ENCODE measurements at places on chromosomes 3 and 15.

- DNase-seq: no peak
These were observed 230.1 kb downstream of the EBLN2 start for GRCh38 chr3:73291541-73291940.

- DNase-seq: no peak
These were observed 222.4 kb upstream of the LRIG1 start for GRCh38 chr3:66723231-66723630.

DNA sequence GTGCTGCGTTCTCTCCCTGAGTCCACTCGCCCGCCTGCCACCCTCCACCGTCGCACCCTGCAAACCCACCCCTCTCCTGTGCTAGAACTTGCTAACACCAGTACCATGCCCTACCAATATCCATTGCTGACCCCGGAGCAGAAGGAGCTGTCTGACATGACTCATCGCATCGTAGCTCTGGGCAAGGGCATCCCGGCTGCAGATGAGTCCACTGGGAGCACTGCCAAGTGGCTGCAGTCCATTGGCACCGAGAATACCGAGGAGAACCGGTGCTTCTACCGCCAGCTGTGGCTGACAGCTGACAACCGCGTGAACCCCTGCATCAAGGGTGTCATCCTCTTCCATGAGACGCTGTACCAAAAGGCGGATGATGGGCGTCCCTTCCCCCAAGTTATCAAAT, 4.9 kb upstream of the ALAS1 start:
- DNase-seq: no peak

- no peak for DNase-seq
These were observed 749.9 kb downstream of the TBL1XR1 start for GRCh38 chr3:176447369-176447768.

DNA sequence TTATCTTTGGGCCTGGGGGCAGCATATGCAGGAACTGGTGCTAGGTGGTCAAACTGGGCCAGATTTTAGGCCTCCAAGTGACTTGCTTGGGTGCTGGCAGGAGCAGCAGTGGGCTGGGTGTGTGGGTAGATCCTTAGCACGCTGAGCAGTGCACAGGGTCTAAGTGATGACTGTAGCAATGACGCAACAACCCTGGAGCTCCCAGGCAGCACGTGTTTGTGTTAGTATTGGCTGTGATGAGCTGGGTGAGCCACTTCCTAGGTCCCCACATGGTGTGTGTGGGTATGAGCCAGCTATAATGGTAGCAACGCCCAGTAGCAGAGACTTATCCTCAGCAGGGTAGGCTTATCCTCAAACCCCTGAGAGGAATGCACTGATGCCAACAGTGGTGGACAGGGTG, 570.6 kb upstream of the ROBO1 start:
- DNase-seq: no peak

GRCh38 chr3:194574639-194575483, 58.4 kb downstream of the TMEM44 start:
- no peak for DNase-seq

GRCh38 chr3:6108957-6109356, 752.0 kb upstream of the GRM7 start:
- no peak for DNase-seq

GRCh38 chr3:188468196-188468595, 314.2 kb downstream of the LPP start:
- no peak for DNase-seq

DNA sequence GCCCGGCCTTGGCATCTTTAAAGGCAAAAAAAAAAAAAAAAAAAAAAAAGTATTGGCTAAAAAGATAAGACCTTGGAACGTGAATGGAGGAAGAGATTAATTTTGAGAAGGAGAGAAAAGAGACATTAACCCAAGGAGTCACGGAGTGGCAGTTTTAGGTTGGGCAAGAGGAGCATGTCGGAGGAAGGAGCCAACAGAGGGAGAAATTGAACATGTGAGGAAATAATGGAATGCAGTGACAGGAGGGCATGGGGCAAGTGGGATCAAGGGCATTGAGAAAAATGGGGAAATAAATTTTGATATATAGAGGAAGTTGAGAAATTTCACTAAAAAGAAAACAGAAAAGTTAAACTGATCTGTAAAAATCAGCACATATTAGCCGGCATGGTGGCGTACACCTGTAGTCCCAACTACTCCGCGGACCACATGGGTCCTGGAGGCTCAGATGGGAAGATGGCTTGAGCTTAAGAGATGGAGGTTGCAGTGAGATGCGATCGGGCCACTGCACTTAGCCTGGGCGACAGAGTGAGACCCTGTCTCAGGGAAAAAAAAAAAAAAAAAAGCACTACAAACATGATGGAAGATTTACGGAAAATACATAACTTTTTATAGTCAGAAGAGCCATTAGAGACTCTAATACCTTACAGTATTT, 1.2 kb downstream of the HAUS2 start:
- no peak for DNase-seq

- no peak for DNase-seq
These were observed 108.0 kb downstream of the SENP2 start for GRCh38 chr3:185693985-185694653.

DNA sequence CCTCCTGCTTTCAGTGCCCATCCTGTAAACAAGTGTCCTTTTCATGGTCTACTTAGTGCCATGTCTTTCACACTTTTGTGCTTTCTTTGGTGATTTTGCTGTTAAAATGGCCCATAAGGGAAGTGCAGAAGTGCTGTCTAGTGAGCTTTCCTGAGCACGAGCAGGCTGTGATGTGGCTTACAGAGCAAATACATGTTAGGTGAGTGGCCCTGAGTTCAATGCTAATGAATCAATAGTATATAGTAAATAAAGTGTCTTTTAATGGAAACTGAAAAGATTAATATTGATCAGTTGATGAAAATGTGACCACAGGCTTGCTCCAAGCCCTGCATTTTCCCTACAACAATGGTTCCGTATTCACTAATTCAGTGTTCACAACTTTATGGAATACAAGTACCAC, 5.7 kb downstream of the SH3BP5 start:
- no peak for DNase-seq

- no peak for DNase-seq
These were observed 226.9 kb downstream of the ZNF385D start for GRCh38 chr3:21524133-21524532.

- no peak for DNase-seq
These were observed 260.5 kb upstream of the ST8SIA2 start for GRCh38 chr15:92132982-92133755.

DNA sequence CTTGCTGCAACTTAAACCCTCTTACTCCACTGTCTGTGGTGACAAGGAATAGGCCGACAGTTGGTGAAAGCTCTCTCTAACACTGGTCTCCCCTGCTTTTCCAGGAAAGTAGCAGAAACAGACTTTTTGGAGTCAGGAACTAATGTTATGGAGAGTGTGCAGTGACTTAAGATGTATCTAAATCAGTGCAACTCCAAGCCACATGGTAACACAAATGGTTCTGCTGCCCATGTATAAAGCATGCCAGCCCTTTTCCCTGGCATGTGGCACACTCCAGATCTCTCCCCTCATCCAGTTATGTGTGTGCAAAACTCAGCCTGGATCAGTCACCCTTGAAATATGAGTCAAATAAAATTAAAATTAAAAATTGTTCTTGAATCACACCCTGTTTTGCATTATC, 55.4 kb downstream of the SEMA5B start:
- no peak for DNase-seq

- no peak for DNase-seq
These were observed 15.7 kb downstream of the EMC4 start for GRCh38 chr15:34240537-34240936.

DNA sequence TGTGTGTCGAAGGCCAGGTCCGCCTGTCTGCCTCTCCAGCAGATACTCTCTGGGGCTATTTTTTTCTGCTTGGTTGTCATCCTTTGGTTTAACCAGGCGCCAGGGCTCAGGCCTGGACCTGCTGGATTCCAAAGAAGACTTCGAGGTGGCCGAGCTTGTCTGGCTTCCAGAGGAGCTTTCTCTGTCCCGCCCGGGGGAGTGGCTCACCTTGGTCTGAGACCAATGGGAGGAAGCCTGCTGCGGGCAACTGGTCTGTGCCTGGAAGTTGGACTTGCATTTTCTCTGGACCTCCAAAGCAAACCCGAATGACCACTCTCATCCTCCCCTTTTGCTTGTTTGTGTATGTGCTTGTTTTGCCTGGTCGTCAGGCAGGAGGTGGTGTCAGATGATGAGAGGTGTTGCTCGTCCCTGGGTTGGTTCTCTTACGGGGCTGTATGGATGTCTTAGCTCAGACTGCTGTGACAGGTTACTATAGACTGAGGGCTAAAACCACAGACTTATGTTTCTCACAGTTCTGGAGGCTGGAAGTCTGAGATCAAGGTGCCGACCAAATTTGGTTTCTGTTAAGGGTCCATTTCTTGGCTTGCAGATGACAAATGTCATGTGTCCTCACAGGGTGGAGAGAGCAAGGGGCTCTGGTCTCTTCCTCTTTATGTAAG, 19.3 kb downstream of the IGF1R start:
- DNase-seq: no peak

DNA sequence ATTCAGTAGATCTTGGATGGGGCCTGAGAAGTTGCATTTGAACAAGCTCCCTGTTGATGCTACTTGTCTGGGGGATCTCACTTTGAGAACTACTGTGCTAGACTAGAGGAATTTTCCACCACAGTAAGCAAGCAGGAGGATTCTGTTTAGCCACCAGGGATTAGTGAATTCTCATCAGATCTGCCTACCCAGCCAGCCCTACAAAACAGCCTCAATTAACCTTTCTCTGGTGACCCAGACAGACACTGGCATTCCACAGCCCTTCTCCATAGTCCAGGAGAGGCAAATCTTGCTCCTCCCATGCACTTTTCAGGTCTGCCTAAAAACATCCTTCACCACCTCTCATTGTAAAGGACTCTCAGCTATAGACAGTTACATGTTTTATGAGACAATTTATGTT, 16.7 kb upstream of the MYH15 start:
- no peak for DNase-seq

- DNase-seq: no peak
These were observed 1.8 kb downstream of the UBE2E1 start for GRCh38 chr3:23807424-23808015.

- no peak for DNase-seq
These were observed 17.2 kb downstream of the QRICH1 start for GRCh38 chr3:49076646-49077045.

- no peak for DNase-seq
These were observed 68.4 kb upstream of the CD96 start for GRCh38 chr3:111473550-111473949.

GRCh38 chr3:59839810-59840515, 790.1 kb upstream of the CFAP20DC start:
- no peak for DNase-seq

- DNase-seq: no peak
These were observed 103.4 kb upstream of the CGNL1 start for GRCh38 chr15:57272771-57273357.

DNA sequence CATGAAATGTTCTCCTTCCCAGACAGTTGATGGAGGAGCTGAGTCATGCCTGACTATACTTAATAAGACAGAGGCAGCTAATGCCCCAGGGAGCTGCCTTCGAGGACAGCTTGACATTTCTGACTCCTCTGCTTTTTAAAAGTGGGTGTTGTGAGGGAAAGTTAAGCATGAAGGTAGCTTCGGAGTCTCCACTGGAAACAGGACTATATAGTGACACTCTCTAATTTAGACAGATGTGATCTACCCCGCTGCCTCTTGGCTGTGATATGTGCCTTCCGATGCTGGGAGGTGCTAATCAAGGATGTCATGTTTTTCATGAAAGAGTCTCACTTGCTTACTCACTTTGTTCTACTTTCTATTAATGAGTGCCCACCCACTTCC, 72.7 kb downstream of the IL1RAP start:
- DNase-seq: no peak
